Stromal cell of bone marrow (primary cell): ENCODE measurements at places on chromosomes 2 and 18.

DNA sequence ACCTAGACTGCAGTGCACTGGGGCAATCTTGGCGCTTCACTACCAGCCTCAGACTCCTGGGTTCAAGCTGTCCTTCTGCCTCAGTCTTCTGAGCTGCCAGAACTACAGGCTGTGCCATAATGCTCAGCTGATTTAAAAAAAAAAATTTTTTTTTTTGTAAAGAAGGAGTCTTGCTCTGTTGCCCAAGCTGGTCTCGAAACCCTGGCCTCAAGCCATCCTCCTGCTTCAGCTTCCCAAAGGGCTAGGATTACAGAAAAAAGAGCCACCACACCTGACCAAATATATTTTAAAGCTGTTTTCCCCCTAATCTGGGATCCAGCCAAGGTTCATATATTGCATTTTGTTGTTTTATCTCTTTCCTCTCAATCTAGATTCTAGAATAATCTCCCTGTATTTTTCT lies 82.2 kb downstream of the RAB31 start:
- DNase-seq, result no peak

DNA sequence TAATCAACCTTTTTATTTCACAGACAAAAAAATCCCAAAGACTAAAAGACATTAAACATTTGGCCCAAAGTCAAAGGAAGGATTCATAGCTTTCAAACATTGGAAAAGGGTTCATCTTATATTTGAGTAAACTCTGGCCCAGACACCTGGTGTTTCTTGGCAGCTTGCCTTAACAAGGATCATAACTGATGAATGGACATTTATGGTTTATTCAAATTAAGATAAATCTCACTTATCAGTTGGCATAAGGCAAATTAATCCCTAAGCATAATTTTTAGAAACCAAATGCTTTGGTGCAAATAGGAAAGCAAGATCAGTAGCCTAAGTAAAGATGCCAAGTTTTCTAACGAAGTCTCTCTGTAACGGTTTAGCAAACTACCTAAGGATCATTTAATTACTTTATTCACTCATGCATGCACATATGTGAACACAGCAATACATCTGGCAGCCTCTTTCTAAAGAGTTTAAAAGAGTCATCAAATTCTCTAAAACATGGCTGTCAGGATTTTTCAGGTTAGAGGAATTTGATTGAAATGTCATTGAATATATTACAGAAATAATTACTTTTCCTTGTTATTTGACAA lies 323.4 kb upstream of the RBMS1 start:
- no peak for DNase-seq

DNA sequence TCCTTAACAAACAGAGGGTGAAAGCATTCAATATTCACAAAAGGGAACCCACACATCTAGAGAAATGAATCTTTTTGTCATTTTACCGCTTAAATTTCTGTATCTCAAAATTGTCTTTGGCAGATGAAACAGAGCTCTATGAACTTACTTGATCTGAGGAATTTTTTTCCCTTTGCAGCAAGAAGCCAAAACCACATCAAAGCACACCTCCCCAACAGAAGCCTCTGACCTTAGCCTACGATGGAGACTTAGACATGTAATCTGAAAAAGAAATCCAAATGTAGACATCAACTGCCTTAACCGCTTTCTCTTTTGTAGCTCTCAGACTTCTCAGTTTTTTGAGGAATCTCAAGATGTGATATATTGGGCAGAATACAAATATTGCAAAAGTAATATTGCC lies 287.9 kb upstream of the HNMT start:
- DNase-seq, result no peak

- DNase-seq, result no peak
Measured at GRCh38 chr18:75107931-75108276, 101.0 kb downstream of the PTGR3 start.

GRCh38 chr18:10604182-10604581 lies 78.4 kb downstream of the NAPG start:
- DNase-seq, result no peak

- no peak for DNase-seq
Measured at GRCh38 chr18:79788734-79789085, 9.0 kb upstream of the KCNG2 start.

- no peak for DNase-seq
Measured at GRCh38 chr2:132780651-132781050, 110.6 kb upstream of the LYPD1 start.

- DNase-seq, result no peak
Measured at GRCh38 chr2:138752197-138752956, 27.8 kb downstream of the NXPH2 start.

DNA sequence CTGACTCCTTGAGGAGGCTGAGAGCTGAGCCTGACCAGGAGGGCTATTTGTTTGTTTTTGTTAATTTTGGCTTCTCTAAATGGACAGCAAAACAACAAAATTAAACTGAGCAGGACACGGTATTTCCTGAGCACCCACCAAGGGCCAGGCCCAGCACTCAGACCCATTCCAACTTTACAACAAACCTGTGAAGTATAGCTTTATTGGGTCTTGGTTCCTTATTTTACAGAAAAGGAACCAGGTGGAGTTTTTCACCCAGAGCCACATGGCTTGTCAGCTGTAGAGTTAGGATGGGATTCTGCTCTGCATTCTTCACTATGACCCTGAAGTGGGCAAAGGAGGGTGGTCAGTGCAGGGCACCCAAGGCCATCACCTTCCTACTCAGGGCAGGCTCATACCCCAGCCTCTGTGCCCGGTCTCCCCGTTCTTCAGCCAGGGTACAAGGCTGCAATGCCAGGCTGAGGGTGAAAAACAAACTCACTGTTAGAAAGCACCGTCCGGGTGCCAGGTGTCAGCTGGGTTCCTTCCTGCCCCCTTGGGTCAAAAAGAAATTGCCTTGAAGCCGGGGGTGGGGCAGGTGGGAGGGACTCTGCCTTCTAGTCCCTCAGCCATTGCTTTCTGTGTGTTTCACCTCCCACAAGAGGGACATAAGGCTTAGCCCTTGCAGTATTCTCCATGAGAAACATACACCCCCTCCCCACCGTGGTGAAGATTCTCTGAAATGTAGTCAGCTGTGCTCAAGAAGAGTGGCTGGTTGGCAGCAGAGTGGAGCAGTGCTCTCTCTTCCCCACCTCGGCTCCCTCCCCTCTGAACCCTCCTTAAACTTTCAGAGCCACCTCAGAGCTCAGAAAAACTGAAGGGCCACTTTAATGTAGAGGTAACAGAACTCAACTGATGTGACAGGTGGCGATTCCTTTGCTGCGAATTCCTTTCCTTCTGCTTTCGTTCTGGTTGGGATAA lies 2.2 kb downstream of the PSD4 start:
- DNase-seq, result no peak

DNA sequence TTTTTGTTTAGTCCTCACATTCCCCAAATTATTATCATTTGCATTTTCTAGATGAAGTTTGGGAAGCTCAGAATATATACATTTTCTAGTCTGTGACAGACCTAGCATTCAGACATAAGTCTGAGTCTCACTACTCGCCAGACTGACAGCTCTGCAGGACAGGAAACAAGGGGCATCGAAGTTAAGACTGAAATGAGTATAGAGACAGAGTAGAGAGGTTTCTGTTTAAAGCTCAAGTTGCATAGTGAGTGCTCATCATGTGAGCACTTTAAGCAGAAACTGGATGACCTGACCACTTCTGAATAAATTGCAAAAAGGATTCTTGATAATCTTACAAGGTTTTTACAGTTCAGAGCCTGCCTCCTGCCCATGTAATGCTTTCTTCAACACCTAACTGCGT lies 1.1 kb downstream of the HADHB start:
- no peak for DNase-seq

- no peak for DNase-seq
Measured at GRCh38 chr2:170711774-170712652, 3.1 kb upstream of the SP5 start.

GRCh38 chr18:12236934-12237832 lies 17.0 kb upstream of the CIDEA start:
- peak; percentile 33 for DNase-seq

- no peak for DNase-seq
Measured at GRCh38 chr2:133975676-133976428, 278.0 kb upstream of the MGAT5 start.

GRCh38 chr2:30358842-30359241 lies 88.2 kb upstream of the LCLAT1 start:
- no peak for DNase-seq

- DNase-seq, result no peak
Measured at GRCh38 chr2:26112201-26112600, 60.7 kb upstream of the GAREM2 start.

- DNase-seq, result no peak
Measured at GRCh38 chr18:79693561-79694205, 14.1 kb downstream of the CTDP1 start.

DNA sequence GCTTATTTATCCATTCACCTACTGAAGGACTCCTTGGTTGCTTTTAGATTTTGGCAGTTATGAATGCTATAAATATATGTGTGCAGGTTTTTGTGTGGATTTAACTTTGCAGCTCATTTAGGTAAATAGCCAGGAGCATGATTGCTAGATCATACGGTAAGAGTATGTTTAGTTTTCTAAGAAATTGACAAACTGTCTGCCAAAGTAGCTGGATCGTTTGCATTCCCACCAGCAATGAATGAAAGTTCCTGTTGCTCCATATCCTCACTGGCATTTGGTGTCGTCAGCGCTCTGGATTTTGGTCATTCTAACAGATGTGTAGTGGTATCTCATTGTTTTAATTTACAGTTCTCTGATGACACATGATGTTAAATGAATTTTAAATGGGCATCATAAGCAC lies 8.7 kb upstream of the DIPK1C start:
- DNase-seq, result no peak

GRCh38 chr18:57845605-57846074 lies 42.5 kb upstream of the ATP8B1 start:
- DNase-seq, result no peak

DNA sequence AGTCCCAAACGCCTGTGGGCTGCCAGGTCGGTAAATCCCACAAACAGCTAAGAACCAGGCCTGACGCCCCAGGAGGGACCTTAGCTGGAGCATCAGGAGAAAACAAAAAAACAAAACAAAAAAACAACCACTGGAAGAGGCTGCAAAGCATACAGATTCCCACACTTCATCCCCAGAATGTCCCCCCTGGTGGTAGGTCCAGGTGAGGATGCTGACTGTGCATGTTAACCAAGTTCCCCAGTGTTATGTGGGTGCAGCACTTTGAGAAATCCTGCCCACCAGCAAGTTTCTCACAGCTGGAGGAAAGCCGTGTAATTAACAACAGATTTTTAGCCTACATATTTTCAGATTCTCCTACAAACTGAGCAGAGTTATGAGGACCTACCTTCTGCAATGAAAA lies 15.1 kb downstream of the ST3GAL5 start:
- DNase-seq, result no peak

GRCh38 chr18:2911533-2911932 lies 64.7 kb downstream of the EMILIN2 start:
- DNase-seq, result no peak

DNA sequence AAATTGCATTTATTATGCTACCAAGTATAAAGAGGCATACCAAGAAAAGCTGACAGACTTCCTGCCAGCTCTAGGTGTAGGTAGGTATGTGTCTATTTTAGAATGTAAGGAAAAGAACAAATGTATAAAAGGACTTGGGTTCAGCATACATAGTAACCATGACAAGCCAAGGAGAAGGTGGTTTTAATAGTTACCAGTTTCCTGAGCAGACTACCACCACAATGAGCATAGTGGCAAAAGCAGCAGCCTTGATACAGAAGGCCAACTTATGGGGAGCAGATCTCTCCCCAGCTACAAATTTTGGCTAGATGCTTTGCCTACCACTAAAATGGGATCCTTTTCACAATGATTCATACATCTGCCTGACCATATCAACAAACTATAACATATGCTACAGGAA lies 34.5 kb downstream of the METTL8 start:
- no peak for DNase-seq

DNA sequence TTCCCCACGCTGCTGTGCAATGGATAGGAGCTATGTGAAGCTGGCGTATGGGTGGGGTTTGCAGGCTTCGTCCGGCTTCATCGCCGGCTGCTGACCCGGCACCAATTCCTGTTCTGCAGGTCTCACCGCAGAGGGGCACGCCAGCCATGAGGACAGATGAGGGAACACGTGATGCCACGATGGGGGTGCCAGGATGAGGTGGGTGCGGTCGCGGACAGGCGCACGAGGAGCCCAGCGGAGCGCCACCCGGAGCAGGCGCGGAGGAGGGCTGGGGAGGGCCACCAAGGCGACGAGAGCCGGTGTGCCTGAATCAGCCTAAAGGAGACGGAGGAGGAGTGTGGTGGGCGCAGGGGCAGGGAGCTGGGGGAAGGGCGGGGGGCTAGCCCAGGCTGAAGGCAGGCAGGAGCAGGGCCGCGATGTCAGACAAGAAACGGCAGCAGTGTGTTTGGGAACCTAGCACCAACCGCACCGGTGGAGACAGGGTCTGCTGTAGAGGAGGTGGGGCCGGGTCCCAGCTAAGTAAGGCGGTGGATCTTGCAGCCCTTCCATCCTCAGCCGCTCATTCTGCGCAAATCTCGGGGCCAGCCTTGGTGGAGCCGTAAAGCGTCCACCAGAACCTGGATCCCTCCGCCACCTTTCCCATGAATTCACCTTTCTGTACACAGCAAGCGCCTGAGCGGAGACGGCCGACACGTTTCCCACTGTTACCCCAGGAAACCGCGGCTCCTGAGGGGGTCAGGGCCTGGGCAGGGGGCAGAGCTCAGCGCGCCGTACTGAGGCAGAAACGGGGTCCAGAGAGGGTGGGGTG lies 17.0 kb upstream of the CD8A start:
- no peak for DNase-seq
